ENCODE measurements at places on chromosomes 4 and X. TPM values are rescaled to one million over a fixed set of nuclear protein-coding genes. Genes with fewer than 3 reads are reported as not detected.

DNA sequence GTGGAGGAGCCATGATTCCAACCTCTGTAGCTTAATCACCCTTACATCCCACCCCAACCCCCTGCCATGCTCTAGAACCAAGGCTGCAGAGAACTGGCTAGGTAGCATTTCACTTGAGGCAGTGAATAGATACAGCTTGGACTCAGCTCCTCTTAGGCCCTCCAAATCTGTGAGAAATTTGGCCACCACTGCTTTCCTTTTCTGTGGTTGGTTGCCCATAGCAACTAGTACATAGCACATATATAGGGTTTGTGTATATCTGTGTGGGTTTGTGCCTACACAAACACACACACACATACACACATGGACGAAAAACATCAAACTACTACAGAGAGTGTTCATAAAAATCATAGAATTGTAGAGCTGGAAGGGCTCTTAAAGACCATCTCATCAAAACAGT is 52.0 kb upstream of the CCDC160 start:
- no peak for DNase-seq

Gene FAM199X
- total RNA-seq, result 39.1 TPM

Gene SLC49A3
- 0.10 TPM for total RNA-seq

Gene NONO
- 373 TPM for total RNA-seq
